GM12864 (cell line): ENCODE measurements at places on chromosomes 11 and 22.

GRCh38 chr22:32058656-32059260, 15.7 kb downstream of the SLC5A1 start:
- DNase-seq, result no peak

DNA sequence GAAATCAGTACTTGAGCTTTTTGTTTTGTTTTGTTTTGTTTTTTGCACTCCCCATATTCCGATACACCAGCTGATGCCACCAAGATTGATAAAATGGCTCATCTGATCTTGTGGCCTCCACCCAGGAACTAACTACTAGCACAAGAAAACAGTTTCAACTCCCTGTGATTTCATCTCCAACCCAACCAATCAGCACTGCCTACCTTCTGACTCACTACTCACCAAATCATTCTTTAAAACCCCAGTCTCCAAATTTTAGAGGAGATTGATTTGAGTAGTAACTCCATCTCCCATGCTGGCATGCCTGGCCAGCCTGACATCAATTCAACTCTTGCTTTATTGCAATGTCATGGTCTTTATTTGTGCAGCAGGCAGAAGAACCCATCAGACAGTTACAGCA, 16.1 kb upstream of the CRTAM start:
- no peak for DNase-seq

DNA sequence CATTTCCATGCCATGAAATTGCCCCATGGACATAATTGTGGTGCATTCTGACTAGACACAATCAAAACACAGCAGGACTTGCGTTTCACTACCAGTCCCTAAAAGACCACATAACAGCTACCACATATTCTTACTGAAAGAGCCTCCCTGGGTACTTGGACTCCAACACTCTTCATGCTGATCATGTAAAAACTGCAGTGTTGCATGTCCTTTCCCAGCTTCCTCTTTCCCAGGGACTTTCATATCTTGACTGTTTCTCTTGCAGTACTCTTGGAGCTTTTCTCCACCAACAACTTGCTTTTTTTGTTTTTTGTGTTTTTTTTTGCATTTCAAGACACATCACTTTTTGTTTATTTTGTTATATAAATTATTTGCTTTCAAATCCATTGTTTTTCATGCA, 22.9 kb downstream of the MS4A6E start:
- no peak for DNase-seq

- no peak for DNase-seq
These were observed 37.7 kb downstream of the CHRDL2 start for GRCh38 chr11:74693531-74693930.

- no peak for DNase-seq
These were observed 35.5 kb downstream of the FZD4 start for GRCh38 chr11:86919557-86920210.

DNA sequence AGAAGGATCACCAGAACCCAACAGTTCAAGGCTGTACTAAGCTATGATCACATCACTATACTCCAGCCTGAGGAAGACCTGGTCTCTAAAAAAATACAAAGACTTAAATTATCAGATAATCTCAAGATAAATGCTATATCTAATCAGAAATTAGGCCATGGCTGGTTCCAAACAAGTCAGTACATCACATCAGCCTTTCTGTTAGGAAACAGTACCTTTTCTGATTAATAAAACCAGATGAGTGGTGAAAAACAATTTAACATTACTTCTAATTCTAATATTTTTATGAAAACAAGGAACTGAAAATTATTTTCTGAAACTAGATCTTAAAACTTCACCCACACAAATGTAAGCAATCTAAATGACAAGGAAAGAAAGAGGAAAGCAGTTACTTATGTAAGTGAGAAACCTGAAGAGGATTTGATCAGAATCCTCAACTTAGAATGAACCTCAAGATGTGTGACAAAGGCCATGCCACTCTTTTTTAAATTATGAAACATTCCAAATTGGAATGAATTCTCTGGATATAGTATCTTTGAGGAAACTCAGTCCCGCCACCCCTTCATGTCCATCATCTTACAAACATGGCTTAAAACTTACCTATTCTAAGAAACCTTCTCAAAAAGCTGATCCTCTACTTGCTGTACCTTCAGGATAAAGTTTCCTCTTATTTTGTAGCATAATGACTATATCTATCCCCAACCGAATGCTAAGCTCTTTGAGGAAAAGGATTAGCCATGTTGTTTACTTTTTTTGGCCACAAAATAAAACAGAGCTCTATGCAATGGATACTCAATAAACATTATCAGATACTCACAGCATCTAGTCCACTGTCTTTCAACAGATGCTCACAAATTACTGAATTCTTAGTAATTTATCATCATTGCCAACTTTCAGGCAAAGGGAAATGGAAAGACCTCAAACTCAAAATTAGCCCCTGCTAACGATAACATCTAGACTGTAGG, 132.0 kb downstream of the MRTFA start:
- no peak for DNase-seq

DNA sequence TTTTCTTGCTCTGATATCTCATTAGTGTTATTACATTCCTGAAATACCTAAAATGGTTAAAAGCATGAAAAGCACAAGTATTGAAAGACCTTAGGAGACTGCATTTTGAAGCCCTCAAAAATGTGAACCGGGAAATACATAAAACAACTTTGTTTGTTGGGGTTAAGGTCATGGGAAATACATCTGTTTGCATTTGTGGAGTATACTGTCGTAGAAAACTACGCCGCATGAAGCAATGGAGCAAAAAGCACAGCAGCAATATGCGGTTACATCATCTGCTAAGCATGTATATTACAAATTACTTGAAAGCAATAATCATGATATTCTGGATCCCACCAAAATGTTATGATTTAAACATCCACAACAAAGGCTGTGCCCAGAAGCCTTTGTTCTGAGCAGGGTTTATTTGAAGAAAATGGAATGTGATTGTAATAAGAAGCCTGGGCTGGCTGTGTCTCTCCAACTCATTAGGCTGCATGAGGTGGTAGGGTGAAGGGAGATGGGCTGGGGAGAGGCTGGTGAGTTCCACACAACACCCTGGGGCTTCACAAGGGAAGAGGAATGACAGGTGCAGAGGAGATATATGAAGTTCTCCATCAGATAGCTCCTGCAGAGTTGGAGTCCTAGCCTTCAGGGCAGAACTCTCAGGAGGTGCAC, 64.7 kb upstream of the LIN7C start:
- DNase-seq, result no peak

GRCh38 chr11:111408789-111409727, 30.0 kb upstream of the POU2AF1 start:
- peak; percentile 77 for DNase-seq

DNA sequence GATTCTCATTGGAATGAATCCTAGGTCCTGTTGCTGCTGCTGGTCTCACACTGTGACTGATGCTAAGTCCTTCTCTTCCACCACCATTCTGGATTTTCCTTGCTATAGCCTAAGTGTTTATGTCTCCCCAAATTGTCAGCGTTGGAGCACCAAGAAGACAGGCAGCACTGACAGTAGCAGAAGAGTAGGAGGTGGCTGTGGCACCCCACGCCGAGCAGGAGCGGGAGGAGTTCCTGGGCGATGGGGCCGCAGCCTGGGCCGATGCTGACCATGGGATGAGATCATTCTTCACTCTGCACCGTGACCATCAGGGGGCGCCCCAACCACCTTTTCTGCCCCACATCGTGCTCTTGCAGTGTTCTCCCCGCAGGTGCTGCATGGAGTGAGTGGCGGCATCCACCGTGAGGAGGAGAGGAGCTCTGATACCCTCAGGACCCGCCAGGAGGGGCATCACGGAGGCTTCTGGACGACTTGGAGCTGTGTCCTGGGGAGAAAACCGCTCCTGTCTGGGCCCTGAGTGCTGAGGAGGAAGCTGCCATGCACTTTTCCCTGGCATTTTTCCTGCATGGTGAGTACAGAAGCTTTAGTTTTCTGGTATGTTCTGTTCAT, 57.0 kb downstream of the LRRC74B start:
- DNase-seq, result peak; percentile 15

- no peak for DNase-seq
These were observed 5.4 kb downstream of the PLA2G6 start for GRCh38 chr22:38176170-38176741.

- DNase-seq, result no peak
These were observed 567.0 kb upstream of the CADM1 start for GRCh38 chr11:116071241-116071640.

- DNase-seq, result peak; percentile 85
These were observed 1.2 kb upstream of the ZFP91 start for GRCh38 chr11:58577555-58578135.

DNA sequence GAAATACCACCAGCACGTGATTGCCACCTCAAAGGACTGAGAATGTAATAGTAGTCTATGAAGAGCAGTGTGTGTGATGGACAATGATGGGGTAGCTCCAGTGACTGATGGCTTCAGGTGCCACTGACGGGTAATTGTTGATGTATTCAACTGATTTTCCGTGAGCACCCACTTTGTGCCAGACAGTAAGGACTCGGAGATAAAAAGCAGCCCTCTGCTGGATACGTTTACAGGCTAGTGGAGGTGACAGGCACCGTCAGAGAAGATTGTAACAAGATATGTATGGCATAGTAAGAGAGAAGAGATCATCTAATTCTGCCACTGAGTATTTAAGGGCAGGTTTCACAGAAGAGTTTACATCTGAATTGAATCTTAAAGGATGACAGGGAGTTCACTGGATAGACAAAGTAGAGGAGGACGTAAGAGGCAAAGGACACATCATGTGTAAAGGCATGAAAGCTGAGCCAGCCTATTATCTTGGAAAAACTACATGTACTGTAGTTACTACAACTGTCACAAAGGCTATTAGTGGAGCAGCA, 1.1 kb upstream of the ENTHD1 start:
- no peak for DNase-seq

DNA sequence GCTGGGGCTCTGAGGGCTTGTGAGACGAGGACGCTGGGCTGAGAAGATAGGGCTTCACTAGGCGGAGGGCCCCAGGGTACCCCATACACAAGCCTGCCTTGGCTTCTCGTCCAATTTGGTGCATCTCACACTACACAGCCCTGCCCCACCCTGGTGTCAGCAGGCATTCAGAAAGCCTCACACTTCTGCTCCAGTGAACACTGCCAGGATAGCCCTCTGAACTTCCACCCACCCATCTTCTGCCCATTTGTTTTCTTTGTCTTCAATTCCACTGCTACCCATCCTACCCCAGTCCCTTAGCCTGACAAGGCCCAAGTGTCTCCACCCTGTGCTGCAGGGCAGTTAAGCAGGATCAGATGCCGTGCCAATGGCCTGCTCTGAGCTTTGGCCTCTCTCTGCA, 1.9 kb upstream of the BUD13 start:
- DNase-seq, result no peak

GRCh38 chr11:2591805-2592204, 108.0 kb downstream of the KCNQ1OT1 start:
- no peak for DNase-seq

GRCh38 chr11:124174001-124174583, 9.1 kb upstream of the OR10D3 start:
- DNase-seq, result no peak

DNA sequence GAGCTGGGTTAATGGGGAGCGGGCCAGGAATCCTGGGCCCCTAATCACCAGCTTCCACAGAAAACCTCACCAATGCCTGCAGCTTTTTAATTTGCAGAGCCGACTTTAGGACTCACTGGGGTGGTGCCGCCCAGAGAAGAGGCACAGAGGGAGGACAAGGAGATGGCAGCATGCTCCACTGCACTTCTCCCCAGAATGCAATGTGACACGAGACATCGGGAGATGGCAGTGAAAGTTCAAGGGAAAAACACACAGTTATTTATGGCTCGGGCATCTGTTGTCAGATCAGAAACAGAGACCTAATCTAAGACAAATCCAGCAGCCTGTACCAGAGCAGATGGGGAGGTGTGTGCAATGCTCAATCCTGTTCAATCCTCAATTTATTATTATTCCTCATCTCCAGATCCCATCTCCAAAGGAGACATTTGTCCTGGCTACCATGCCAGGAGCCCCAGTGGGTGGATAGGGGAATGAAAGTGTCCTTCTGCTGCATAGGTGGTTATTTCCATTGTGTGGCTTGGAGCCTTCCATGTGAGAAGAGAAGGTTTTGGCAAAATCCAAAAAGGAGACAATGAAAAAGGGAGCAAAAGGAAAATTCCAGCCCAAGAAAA, 250.0 kb downstream of the NXPE2 start:
- DNase-seq, result no peak

DNA sequence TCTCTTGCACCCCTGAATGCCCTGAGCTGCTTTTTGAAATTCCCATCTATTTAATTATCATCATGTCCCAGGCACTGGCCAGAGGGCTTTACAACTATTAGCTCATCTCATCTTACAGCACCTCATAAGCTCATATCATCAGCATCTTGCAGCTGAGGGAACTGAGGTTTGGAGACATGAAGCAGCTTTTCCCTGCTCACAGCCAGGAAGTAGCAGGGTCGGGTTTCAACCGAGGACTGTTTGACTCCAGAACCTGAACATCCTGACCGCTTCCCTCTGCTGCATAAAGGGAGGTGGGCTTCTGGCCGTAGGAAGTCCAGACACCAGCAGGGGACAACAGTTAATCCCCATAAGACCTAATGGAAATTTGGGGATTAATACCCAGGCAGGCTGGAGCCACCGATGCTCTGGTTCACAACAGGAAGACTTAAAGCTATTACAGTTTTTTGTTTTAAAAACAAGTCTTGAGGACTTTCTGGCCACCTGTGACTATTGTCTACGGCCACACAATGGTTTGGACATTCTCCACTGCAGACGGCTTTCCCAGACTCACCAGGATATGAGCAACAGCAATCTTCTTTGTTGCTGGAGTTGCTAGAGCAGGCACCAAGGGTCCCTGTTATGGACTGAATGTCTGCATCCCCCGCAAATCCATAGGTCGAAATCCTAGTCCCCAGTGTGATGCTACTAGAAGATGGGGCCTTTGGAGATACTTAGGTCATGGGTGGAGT, 47.4 kb downstream of the CHST1 start:
- DNase-seq, result no peak

- DNase-seq, result no peak
These were observed at the start of gene TMEM184B for GRCh38 chr22:38272373-38273134. TMEM184B (minus strand) TSS chr22:38273010; CDS start chr22:38247961, 25,049 bp downstream.

- DNase-seq, result no peak
These were observed 261.3 kb upstream of the ARHGAP20 start for GRCh38 chr11:110973401-110973980.

DNA sequence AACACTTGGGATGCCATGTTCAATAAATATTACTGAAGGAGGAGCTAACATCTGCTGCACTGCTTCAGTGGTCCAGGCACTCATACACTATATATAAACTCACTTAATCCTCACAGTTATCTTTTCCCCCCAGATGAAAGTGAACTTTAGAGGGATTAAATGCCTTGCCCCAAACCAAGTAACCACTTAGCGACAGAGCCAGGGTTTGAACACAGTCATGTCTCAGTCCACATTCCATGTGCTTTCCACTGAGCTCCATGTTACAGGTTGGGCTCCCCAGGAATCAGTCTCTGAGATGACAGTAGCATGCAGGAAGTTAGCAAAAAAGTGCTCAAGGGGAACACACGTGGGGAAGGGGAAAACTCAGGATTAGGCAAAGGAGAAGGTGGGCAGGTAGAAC, 59.3 kb downstream of the ENDOD1 start:
- DNase-seq, result no peak

- peak; percentile 48 for DNase-seq
These were observed 14.8 kb downstream of the SGSM3 start for GRCh38 chr22:40385036-40385782.
